Natural killer cell (primary cell): ENCODE measurements at places on chromosomes 1 and 21. TPM values are rescaled to one million over a fixed set of nuclear protein-coding genes. Genes with fewer than 3 reads are reported as not detected.

The OXCT2 gene
- 2.2 TPM for total RNA-seq

- no peak overlapping the region for H3K27ac ChIP-seq
- H3K4me1 ChIP-seq: no peaks in the 10 kb centered on the region
- no peak overlapping the region for H3K4me3 ChIP-seq
Observed at GRCh38 chr1:25912076-25912831, 6.0 kb upstream of the STMN1 start.

- H3K36me3 ChIP-seq: no peaks in the 10 kb centered on the region
- no peaks in the 10 kb centered on the region for H3K27me3 ChIP-seq
- H3K4me1 ChIP-seq: no peaks in the 10 kb centered on the region
- no peak for DNase-seq
Observed at GRCh38 chr1:112735752-112736151, 20.6 kb upstream of the PPM1J start.

- no peak for DNase-seq
- no peak overlapping the region for H3K4me3 ChIP-seq
- H3K27me3 ChIP-seq: no peaks in the 10 kb centered on the region
- H3K4me1 ChIP-seq: peaks cover 19% of the 10 kb centered on the region
Observed at GRCh38 chr1:212121779-212122178, 86.2 kb downstream of the DTL start.

The ARID1A gene
- total RNA-seq: 214 TPM

GRCh38 chr1:212700223-212700891 is 717 bp upstream of the BATF3 start:
- peaks cover 27% of the 10 kb centered on the region for H3K27me3 ChIP-seq
- peak; percentile 43 for DNase-seq
- H3K36me3 ChIP-seq: no peaks in the 10 kb centered on the region
- peaks cover 28% of the 10 kb centered on the region for H3K4me1 ChIP-seq
- peak overlapping the region; percentile 4 for H3K27ac ChIP-seq

The NKAIN1 gene
- total RNA-seq: not detected

GRCh38 chr21:29477347-29477746 is 178.6 kb downstream of the BACH1 start:
- H3K4me3 ChIP-seq: no peak overlapping the region
- no peak for DNase-seq
- no peak overlapping the region for H3K27ac ChIP-seq
- H3K4me1 ChIP-seq: peaks cover 6% of the 10 kb centered on the region
- no peaks in the 10 kb centered on the region for H3K27me3 ChIP-seq

- H3K36me3 ChIP-seq: no peaks in the 10 kb centered on the region
- H3K4me1 ChIP-seq: no peaks in the 10 kb centered on the region
- no peak overlapping the region for H3K4me3 ChIP-seq
- no peaks in the 10 kb centered on the region for H3K27me3 ChIP-seq
- H3K27ac ChIP-seq: no peak overlapping the region
Observed at GRCh38 chr1:13556224-13556764, 27.3 kb upstream of the PDPN start.

GRCh38 chr1:74246315-74246714 is 11.1 kb downstream of the TNNI3K start:
- H3K4me3 ChIP-seq: no peak overlapping the region
- H3K27me3 ChIP-seq: no peaks in the 10 kb centered on the region
- H3K27ac ChIP-seq: no peak overlapping the region

The CNIH3 gene
- 5.0 TPM for total RNA-seq

DNA sequence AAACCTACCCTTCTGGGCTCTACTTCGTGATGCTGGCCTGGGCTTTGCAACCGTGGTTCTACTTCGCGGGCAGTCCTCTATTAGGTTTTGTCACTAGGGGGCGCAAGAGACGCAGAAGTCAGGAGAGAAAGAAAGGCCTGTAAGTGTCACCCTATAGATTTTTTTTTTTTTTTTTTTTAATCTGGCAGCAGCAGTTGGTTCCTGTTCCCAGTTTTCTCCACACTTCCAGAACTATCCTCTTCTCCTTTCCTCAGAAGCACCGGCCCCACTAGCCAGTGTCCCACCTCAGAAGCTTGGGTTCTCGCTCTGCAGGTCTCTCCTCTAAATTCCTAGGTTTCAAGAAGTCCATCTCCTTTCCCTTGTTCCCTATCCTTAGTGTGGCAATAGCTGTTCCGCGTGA is 9.1 kb upstream of the LCE2D start:
- H3K36me3 ChIP-seq: no peaks in the 10 kb centered on the region
- no peak overlapping the region for H3K27ac ChIP-seq
- H3K4me1 ChIP-seq: no peaks in the 10 kb centered on the region

- H3K27ac ChIP-seq: no peak overlapping the region
- peak; percentile 90 for DNase-seq
- no peaks in the 10 kb centered on the region for H3K27me3 ChIP-seq
- peaks cover 19% of the 10 kb centered on the region for H3K4me1 ChIP-seq
Observed at GRCh38 chr21:44949779-44950198, 10.0 kb downstream of the SLX9 start.

DNA sequence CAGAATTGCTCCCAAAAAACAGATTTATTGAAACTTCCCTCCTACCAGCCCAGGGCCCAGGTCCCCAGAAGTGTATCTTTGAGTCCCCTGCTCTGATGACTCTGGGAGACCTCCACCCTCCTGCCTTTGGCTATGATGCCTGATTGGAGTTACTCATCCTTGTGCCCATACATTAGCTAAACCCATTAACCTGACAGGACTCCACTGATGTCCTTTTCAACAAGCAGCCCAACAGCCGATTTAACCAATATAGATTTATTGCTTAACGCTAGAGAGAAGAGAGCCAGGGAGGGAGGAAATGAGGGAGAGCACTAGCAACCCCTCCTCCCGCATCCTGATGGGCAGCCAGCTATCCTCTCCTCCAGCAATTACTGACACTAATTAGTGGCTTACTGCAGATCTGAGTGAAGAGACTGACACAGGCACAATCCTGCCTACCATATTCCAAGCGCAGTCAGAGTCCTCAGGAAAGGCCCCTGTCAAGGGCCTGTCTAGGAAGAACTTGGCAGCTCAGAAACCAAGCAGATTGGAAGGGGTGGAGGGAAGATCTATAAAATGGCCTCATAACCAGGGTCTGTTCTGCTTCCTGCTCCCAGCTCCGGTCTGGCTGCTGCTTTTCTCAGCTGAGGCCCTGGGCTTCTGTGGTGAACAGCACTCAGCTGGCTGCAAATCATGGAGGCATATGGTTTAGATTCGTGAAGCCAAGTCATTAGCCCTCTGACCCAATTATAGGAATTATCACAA is 484.5 kb upstream of the DAB1 start:
- DNase-seq: no peak
- no peaks in the 10 kb centered on the region for H3K4me1 ChIP-seq
- no peaks in the 10 kb centered on the region for H3K36me3 ChIP-seq
- no peak overlapping the region for H3K4me3 ChIP-seq
- H3K27ac ChIP-seq: no peak overlapping the region
- no peaks in the 10 kb centered on the region for H3K27me3 ChIP-seq

- H3K4me1 ChIP-seq: no peaks in the 10 kb centered on the region
- no peak for DNase-seq
- H3K4me3 ChIP-seq: no peak overlapping the region
- H3K27me3 ChIP-seq: no peaks in the 10 kb centered on the region
- H3K27ac ChIP-seq: no peak overlapping the region
- H3K36me3 ChIP-seq: no peaks in the 10 kb centered on the region
Observed at GRCh38 chr1:241947354-241947753, 10.2 kb upstream of the BECN2 start.

- H3K27ac ChIP-seq: no peak overlapping the region
- no peak for DNase-seq
Observed at GRCh38 chr1:166302989-166303758, 136.4 kb upstream of the FAM78B start.

DNA sequence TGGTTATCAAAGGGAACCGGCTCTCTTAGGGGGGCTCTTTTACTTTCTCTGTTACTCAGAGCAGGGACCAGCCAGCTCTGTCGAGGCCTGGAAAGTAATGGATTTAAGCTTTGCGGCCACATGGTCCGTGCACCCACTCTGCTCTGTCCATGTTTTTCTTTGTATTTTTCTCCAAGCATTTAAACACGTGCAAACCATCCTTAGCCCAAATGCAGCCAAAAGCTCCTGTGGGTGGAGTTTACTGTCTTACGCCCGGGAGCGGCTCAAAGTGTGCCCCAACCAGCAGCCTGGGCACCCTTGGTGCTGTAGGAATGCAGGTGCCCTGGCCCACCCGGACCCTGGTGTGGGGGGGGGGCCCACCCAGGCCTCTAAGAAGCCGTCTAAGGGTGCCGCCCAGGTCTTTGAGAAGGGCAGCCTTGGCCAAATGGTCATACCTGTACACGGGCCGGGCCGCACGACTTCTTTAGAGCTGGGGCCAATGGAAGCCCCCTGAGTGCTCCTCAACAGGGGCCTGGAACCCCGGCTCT is 29.2 kb upstream of the POFUT2 start:
- no peak overlapping the region for H3K27ac ChIP-seq
- no peaks in the 10 kb centered on the region for H3K4me1 ChIP-seq
- no peak overlapping the region for H3K4me3 ChIP-seq
- H3K36me3 ChIP-seq: no peaks in the 10 kb centered on the region
- H3K27me3 ChIP-seq: no peaks in the 10 kb centered on the region

The CLCA4 gene
- not detected for total RNA-seq

- H3K36me3 ChIP-seq: no peaks in the 10 kb centered on the region
- DNase-seq: no peak
- H3K4me1 ChIP-seq: no peaks in the 10 kb centered on the region
- H3K27me3 ChIP-seq: no peaks in the 10 kb centered on the region
Observed at GRCh38 chr1:218851586-218851985, 322.1 kb upstream of the LYPLAL1 start.

DNA sequence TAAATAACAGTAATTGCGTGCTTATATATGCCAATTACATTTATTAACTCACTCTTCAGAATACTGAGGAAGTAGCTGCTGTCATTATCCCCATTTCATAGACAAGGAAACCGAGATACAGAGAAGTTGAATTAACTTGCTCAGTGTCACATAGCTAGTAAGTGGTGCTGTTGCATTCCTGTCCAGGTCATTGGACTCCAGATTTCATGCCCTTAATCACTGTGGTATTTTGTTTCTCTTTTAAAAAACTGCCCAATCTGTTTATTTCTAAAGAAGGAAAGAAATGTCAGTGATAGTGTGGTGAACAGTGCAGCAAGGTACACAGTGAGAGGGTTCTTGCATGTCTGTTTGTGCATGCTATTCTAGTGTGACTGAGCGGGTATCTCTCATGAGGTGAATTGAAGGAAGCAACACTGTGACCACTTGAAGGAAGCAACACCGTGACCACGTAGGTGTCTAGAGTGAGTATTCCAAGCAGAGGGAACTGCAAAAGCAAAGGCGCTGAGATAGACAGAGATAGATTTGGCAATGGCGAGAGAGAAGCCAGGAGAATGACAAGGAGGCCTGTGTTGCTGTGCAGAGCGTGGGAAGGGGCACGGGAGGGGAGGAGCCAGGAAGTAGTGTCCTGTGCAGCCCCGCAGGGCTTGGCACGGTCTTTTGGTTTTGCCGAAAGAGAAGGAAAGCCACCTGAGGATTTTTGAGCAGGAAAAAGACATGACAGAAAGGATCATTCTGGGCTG is 95.9 kb downstream of the CAMTA1 start:
- peaks cover 4% of the 10 kb centered on the region for H3K4me1 ChIP-seq
- H3K36me3 ChIP-seq: peaks cover 4% of the 10 kb centered on the region
- no peak overlapping the region for H3K4me3 ChIP-seq
- H3K27me3 ChIP-seq: no peaks in the 10 kb centered on the region
- no peak overlapping the region for H3K27ac ChIP-seq

DNA sequence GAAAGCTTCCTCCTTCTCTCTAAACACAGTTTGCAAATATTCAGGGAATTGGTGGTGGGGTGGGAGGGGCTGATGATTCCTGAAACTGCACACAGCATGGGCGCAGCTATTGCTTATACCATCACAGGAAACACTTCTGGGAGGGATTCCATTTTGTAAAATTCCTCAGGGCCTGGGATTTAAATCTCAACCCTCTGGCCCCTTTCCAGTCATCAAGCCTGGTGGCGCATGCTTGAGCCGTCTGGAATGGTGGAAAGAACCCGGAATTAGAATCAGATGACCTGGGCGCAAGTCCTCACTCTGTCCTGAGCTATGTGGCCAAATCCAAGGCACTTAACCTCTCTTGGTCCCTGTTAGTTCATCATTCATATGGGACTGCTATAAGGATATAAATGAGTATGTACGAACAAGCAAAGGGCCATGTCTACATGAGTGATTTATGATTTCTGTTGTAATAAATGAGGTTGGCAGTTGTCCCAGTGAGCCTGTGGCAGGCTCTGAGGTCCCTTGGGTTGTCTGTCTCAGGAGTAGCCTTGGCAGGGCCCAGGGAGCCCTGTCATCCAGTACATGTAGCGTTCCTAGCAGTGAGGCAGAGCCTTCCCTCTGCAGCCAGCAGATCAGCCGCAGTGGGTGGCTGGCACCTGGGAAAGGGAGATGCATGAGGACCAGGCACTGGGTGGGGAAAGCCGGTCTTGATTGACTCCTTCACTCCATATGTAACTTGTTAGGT is 72.0 kb downstream of the MAN1C1 start:
- no peaks in the 10 kb centered on the region for H3K27me3 ChIP-seq
- H3K4me3 ChIP-seq: no peak overlapping the region

DNA sequence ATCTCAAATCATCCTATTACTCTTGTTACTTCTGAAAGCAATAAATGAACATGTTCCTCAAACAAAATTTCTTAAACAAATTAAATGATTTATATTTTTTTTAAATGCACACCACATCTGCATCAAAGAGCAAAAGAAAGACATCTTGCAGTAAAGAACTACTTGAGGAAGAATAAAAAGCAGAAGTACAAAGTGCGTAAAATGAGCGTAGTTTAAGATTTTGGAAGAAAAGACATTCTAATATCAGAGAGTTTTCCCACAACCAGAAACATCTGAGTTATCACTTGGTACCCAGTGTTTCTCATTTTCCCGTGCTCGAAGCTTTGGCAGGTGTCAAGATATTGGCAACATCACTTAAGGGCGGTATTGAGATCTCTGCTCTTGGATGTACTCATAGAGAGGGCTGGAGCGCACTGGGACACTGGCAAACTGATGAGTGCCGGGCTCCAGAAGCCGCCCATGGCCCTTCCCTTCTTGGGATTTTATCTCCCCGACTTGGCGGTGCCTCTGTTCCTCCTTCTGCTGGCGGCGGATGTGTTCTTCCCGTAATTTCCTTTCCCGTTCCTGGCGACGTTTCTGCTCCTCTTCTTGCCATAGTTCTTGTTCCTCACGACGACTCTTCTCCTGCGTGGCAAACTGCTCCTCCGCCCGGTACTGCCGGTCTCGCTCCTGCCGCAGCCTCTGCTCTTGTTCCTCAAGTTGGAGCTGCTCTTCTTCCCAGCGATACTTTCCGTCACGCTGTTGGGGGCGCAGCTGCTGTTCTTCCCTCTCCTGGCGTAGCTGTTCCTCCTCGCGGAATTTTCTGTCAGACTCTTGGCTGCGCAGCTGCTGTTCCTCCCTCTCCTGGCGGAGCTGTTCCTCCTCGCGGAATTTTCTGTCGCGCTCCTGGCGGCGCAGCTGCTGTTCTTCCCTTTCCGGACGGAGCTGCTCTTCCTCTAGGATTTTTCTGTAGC is 7.9 kb downstream of the TCHH start:
- no peak overlapping the region for H3K4me3 ChIP-seq
- peaks cover 50% of the 10 kb centered on the region for H3K27me3 ChIP-seq
- no peaks in the 10 kb centered on the region for H3K36me3 ChIP-seq
- H3K4me1 ChIP-seq: peaks cover 33% of the 10 kb centered on the region
- DNase-seq: no peak

DNA sequence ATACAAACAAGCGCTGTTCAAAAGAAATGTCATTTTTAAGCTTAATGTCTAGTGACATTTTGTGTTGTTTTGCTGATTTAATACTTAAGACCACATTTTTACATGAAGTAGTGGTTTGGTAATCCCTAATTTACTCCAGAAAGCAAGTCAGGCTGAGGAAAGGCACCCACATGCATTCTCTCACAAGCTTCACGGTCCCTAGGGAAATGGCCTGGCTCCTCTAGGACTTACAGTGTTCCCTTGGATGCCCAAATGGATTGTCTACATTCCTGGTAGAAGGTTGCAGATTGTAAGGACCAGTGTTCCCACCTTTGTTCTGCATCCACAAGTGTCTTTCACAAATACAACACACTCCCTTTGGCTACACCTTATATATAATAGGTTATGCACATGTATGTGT is 9.5 kb downstream of the GPSM2 start:
- no peaks in the 10 kb centered on the region for H3K36me3 ChIP-seq
- no peak for DNase-seq
- no peaks in the 10 kb centered on the region for H3K27me3 ChIP-seq
- no peak overlapping the region for H3K4me3 ChIP-seq
